ENCODE measurements at places on chromosomes 6 and 20.

DNA sequence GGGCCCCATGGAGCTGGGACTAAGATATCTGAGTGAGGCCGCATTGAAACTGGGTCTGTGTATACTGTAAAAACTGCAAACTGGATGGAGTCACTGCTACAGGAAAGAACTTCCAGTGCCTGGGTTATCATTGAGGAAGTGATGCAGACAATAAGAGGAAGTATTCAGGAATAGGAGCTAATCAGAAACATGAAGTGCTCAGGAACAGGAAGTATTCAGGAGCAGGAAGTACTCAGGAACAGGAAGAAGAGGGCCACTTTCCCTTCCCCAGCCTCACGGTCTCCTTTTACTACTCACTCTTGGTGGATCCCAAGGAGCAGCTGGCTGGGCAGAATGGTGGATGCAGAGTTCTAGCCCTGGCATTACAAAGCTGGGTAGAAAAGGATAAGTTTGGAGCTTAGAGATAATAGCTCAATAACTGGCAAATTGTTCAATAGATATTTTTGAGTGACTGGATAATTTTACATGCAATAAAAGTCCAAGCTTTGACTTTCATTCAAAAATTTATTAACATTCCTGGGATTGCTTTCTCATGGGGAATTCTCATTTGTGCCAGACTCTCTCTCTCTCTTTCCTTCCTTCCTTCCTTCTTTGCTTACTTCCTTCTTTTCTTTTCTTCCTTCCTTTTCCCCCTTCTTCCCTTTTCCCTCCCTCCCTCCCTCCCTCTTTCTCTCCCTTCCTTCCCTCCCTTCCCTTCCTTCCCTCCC is 82.2 kb upstream of the PAX1 start:
- no peak for DNase-seq

DNA sequence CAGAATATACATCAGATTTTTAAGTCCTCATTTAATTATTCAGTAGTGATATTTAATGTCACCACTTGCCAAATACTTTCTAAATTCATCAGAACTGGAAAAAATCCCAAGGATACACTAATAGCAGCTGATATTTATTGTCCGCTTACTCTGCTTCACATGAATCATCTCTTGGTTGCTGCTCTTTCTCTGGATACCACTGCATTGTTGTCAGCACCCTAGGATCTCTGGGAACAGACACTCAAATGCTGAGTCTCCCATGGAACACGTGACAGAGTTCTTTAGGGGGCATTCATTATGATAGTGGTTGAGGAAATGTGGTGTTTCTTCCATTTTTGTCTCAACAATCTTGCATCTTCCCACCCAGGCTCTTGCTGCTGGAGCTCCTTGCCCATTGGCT is 318.0 kb downstream of the RFPL4B start:
- DNase-seq = no peak

- DNase-seq = no peak
Observed at GRCh38 chr20:47099825-47100441, 205.3 kb downstream of the EYA2 start.

DNA sequence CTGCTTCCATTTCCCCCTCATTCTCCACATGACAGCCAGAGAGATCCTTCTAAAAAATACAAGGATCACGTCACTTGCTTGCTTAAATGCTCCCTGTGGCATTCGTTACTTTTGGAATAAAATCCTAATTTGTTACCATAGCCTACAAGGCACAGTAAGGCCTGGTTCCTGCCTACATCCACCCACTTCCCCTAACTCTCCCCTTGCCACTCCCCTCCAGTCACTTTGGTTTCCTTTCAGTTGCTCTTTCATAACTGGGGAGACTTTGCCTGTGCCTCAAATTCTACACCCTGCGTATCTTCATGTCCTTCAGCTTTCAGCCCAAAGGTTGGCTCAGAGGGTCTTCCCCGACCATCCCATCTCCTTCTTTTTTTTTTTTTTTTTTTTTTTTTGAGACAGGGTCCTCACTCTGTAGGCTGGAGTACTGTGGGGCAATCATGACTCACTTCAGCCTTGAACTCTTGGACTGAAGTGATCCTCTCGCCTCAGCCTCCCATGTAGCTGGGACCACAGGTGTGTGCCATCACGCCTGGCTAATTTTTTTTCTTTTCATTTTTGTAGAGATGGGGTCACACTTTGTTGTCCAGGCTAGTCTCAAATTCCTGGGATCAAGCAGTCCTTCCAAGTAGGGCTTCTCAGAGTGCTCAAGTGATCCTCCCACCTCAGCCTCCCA is 12.5 kb downstream of the ID1 start:
- DNase-seq = no peak

DNA sequence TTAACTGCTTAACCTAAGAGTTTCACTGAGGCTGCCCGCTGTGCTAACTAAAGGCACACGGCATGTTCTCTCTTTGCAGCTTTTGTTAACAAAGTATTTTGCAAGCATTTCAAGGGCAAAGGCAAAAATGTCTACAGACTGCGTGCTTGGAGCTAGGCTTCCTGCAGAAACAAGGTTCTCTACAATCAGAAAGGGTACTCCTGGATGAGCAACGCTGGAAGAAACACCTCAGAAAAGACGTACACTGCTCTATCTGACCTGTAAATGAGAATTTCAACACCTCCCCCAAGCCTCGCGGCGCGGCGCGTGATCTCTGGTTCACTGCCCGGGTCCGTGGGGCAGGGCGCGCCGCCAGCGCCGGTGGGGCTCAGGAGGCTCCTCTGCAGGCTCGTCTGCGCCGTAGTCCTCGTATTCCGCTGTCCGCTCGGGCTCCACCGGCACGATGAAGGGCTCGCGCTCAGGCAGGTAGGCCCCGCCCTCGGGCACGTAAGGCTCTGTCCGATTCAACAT is 120.9 kb downstream of the COL12A1 start:
- DNase-seq = no peak

Data from activated CD4-positive, alpha-beta T cell treated with anti-CD3 and anti-CD28 coated beads, Interleukin-2, Interleukin-4, amounts not matched to agents 100 ng/mL and 50 ng/mL, durations not matched to agents 16 hours and 8 hours (primary cell).